Activated B cell treated with CpG ODN at 0.5 μM for 24 hours (primary cell): ENCODE measurements at places on chromosomes 4 and X.

DNA sequence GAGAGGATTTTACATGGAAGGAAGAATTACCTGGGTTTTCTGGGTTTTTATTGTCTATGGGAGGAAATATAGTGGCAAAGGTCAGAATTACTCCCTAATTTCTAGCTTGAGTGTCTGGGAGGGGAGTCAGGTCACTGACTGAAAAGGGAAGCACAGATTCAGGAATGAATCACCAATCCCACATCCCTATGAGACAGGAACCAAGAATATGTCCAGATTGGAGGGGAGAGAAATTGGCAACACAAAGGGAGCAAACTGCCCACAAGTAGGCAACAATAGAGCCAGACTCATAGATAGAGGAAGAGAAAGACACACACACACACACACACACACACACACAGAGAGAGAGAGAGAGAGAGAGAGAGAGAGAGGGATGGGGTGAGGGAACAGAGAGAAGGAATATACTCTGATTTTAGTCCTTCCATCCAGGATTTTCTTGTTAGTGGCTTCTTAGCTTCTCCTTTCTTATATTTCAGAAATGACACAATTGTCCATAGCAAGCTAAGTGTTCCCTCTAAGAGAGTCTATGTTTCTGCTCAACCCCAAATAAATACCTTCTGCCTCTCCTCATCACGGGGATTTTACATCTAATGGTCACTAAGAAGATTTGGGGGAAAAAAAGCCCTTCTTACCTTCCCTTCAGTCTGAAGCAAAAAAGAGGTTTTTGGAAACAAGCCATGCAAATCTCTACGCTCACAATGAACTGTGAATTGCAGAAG is 12.0 kb downstream of the P2RY10 start:
- no peak for DNase-seq

- DNase-seq, result no peak
Observed at GRCh38 chr4:97879942-97880341, 263.3 kb downstream of the STPG2 start.

DNA sequence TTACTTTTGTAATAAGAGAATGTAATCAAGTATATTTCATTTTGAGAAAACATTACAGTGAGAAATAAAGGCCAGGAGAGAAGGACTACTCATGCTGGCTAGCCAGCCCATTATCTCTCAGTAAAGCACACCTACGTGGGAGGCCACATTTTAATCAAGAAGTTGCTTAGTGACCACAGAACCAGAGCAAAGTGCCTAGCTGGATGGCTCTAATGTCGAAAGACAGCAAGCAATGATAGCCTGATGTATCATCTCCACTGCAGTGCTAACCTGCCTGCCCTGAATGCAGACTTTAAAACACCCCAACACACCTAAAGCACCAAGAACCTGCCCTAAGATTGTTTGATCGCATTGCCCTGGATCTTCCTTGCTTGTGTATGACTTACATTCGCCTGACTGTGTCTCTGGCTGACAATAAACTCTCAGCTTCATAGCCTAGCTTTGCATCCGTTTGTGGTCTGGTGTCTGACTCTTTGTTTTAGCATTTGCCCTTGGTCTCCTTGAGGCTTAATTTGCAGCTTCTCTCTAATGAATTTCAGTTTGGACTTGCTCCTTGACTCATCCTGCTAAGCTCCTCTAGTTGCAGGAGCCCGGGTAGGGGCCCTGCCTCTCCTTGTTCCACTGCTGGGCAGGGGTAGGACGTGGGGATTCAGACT is 31.4 kb upstream of the SOWAHD start:
- DNase-seq, result no peak

DNA sequence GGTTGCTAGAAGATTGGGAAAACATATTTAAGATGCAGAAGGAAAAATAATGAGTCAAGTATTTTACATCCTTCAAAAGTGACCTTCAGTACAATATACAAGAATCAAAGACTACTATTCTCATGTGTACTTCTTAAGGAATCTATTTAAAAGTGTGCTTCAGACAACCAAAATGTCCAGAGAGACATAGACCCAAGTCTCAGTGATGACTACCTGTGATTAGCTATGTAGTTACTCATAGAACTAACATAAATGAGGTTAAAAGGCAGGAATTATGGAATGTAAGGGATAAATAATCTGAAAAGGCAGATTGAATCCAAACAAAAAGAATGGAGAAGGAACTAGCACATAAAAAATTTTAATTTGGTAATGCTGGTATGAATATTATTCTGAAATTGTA is 634.7 kb upstream of the FAM241A start:
- DNase-seq, result no peak

- no peak for DNase-seq
Observed at GRCh38 chr4:149987330-149988086, 90.7 kb upstream of the DCLK2 start.

GRCh38 chr4:148443512-148444295 is 1.5 kb upstream of the NR3C2 start:
- peak; percentile 43 for DNase-seq

DNA sequence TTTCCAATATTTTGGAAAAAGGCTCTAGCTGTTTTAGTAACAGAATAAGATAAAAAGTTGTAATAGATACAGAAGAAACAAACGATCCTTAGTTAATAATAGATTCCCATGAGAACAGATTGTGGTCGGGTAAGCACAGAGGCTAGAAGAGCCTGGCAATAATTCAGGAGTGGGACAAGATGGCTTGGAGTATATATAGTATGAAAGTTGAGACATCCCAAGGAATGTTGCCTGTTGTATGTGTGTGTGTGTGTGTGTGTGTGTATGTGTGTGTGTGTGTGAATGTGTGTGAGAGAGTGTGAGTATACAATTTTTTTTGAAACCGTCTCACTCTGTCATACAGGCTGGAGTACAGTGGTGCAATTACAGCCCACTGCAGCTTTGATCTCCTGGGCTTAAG is 150.7 kb downstream of the PDGFC start:
- DNase-seq, result no peak

GRCh38 chr4:64095398-64095797 is 313.9 kb downstream of the TECRL start:
- DNase-seq, result no peak

DNA sequence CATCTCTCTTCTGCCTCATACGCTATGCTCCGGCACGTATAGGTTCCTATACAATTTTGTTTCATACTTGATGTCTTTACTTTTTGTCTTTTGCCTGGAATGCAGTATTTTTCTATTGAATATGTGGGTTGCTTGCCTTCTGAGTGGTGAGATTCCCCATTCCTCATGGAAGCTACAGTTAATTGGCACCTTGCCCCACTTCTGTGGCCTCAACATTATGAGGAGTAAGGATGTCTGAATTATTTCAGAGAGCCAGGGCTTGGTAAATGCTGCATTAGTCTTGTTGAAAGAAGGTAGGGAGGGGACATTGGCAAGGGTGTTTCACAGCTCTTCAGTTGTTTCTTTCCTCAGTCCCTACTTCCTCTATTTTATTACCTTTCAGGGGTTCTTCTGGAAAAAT is 23.0 kb downstream of the CDKL5 start:
- DNase-seq, result no peak

GRCh38 chrX:18828832-18829404 is 121.5 kb downstream of the PPEF1 start:
- DNase-seq, result no peak

DNA sequence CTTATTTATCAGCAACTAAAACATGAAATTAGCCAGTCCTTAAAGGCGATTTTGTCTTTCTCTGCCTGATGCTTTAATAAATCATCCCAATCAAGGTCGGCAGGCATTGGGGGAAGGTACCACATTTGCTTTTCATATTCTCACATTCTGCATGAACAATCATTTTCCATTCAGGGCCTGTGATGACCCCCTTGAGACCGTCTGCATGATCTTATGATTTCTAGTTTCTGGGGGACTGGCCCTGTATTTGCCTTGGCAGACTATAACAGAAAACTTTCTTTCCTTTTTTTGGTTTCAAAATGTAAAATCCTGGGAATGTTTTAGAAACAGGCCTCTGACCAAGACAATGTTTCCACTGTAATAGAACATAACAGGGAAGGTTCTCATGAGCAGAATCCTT is 296.8 kb downstream of the IDS start:
- no peak for DNase-seq

GRCh38 chr4:127606823-127607222 is 25.9 kb upstream of the INTU start:
- no peak for DNase-seq

DNA sequence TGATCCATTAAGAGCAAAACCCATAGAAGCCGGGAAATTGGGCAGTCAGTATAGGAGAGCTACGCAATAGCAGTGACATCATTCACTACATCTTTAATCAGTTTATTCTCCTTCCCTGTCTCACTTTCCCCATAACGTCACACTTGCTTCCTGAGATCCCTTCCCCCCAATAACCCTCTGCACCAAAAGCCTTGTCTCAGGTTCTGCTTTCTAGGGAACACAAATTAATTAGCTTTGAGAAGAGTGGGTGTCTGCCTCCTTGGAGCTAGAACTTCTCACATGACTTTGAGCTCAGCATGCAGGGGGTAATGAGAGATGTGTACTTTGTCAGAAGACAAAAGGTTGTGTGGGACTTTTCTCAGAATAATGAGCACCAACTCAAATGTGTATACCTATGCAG is 128.3 kb upstream of the MAOA start:
- DNase-seq, result no peak

- no peak for DNase-seq
Observed at GRCh38 chrX:71250841-71251240, 3.1 kb downstream of the ZMYM3 start.

DNA sequence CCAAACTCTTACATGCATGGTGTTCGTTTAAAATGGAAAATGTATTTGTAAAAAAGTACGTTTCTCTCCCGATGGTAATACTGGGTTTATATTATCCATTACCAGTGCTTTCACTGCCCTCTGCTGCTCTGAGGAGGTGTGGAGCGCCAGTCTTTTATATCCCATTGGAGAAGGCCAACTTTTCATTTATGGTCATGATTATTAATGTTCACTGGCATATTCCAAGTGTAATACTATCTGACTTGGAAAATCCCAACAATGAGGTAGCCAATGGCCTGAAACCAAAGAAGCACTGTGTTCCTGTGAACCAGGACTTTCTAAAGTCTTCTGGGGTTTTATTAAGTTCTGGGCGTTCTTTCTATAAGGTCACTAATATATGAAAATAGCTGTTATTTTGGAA is 80.7 kb downstream of the SYNPO2 start:
- DNase-seq, result no peak

- no peak for DNase-seq
Observed at GRCh38 chrX:1582686-1583437, 8.5 kb upstream of the AKAP17A start.

- DNase-seq, result no peak
Observed at GRCh38 chr4:71300964-71301363, 37.9 kb upstream of the SLC4A4 start.

DNA sequence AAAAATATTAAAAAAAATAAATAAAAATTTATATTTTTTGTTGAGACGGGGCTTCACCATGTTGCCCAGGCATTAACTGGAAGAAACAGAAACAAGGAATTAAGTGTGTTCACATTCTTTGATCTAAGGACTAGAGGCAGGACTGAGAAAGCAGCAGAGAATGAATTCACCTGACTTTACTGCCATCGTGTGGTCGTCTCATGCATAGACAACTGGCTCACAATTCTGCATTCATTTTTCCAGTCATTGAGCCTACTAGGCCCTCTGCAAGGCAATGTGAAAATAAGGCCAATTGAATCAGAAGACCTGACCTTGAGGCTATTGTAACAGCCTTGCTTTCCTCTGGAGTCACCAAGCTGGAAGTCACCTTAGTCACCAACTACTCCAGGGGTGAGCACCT is 37.4 kb downstream of the LHFPL1 start:
- no peak for DNase-seq

DNA sequence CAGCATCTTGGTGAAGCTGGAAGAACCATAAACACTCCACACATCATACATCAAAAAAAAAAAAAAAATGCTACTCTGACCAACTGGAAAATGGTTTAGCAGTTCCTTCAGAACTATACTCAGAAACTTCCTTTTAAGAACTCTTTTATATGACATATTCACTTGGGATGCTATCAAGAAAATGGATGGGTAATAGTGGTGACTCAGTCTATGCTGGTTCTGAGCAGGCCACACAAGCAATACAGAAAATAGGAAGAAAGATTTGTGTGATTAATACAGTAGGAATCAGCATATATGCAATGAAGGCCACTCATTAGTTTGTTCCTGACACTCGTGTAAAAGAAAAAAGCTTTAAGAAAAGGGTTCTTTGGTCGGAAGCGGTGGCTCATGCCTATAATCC is 123.5 kb upstream of the FAT4 start:
- DNase-seq, result no peak

- DNase-seq, result no peak
Observed at GRCh38 chr4:69823048-69823447, 36.9 kb downstream of the SULT1E1 start.

DNA sequence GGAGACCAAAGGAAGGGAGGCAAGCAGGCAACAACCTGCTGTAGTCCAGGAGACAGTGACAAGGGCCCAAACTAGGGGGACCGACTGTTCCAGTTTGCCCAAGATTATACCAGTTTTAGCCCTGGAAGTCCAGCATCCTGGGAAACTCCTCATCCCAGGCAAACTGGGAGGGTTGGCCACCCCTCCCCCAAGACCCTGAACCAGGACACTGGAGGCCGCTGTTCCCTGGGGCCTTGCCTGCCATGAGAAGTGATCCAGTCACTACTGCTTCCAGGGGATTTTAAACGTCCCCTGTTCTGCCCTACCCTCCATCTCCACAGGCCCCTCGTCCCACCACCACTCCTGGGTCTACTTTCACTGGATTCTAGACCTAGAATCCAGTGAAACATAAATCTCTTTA is 4.3 kb upstream of the DGAT2L6 start:
- no peak for DNase-seq

- no peak for DNase-seq
Observed at GRCh38 chrX:149563359-149563758, 13.6 kb upstream of the HSFX3 start.

GRCh38 chrX:17067534-17067933 is 121.1 kb downstream of the REPS2 start:
- no peak for DNase-seq
